Type B pancreatic cell (in vitro differentiated cells): ENCODE measurements at places on chromosomes 1 and 21.
A peak's percentile ranks its signal among the peaks of the same experiment; 100 is the strongest.

GRCh38 chr1:116389686-116390085 lies 16.6 kb downstream of the ATP1A1 start:
- DNase-seq, result no peak

DNA sequence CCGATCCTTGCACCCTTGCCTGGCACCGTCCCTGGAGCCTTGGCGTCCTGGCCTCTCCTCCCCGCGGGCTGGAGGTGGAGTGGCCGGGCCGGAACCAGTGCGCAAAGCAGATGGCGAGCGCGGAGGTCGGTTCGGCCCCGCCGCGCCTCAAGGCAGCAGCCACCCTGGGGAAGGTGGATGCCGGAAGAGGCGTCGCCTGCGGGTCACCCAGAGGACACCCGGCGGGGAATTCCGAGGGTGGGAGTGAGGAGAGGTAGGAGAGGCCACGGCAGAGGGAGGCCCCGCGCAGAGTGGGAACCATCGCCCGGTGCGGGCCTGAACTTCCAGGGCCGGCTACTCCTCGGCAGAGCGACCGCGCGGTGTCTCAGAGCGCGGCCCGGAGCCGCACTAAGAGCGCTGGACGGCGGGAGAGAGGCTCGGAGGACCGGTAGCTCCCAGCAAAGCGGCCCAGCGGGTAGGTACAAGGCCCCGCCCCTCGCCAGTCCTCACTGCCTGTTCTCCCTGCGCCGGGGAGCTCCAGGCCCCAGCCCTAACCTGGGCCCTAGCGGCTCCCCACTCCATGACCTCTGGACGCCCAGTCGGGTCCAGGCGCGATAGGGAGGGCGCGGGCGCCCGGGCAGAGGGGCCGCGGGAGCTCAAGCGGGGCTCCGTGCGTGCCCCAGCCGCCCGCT lies at the start of gene RNF207:
Gene RNF207 (plus strand): TSS at position 271 of the 671 bp plus-strand sequence. CDS start 417 bp downstream, outside the sequence.
- peak; percentile 85 for DNase-seq

- no peak for DNase-seq
Observed at GRCh38 chr21:38297194-38297631, 40.4 kb downstream of the KCNJ15 start.

DNA sequence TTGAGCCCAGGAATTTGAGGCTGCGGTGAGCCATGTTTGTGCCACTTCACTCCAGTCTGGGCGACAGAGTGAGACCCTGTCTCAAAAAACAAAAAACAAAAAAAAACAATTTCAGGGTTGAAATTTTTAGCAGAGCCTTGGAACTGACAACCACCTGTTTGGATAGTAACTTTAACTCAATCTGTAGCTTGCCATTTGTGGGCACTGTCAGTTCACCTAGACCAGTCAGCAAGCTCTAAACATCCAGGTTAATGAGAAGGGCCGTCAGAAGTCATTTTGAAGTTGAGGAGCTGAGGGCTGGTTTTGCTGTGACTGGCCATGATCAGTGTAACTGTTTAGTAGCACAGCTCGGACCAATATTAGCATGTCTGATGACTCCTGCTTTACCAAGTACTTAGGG lies 8.4 kb downstream of the TRAPPC10 start:
- no peak for DNase-seq

DNA sequence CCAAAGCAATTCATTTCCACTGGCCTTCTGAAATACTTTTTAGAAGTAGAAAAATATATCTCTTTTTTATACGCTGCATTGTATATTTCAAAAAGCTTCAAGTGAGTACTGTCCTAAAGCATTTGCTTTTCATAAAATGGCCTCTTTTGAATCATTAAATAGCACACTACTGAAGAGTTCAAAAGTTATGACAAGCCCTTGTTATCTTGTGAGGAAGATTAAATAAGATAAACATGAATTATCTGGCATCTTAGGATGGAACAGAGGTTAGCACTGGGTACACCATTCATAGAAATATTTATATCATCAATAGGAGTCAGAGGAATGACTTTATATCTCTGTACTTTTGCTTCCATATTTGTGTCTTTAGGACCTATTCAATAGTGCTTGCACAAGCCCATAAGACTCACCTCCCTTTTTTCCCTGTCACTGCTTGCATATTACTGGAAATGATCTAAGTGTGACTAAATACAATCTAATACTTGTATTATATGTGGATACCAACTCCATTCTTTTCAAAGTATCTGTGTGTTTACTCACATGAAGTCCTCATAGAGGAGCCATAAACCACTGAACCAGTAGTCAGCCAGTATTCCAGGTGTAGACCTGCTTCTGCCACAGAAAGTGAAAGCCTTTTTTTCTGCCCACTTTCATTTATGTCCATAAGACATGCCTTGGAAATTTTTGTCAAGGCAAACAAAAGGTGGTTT lies 274.2 kb upstream of the C1orf105 start:
- no peak for DNase-seq

GRCh38 chr1:115651391-115651790 lies 9.6 kb downstream of the VANGL1 start:
- DNase-seq, result no peak

GRCh38 chr1:9760824-9761223 lies 62.9 kb downstream of the CLSTN1 start:
- no peak for DNase-seq

DNA sequence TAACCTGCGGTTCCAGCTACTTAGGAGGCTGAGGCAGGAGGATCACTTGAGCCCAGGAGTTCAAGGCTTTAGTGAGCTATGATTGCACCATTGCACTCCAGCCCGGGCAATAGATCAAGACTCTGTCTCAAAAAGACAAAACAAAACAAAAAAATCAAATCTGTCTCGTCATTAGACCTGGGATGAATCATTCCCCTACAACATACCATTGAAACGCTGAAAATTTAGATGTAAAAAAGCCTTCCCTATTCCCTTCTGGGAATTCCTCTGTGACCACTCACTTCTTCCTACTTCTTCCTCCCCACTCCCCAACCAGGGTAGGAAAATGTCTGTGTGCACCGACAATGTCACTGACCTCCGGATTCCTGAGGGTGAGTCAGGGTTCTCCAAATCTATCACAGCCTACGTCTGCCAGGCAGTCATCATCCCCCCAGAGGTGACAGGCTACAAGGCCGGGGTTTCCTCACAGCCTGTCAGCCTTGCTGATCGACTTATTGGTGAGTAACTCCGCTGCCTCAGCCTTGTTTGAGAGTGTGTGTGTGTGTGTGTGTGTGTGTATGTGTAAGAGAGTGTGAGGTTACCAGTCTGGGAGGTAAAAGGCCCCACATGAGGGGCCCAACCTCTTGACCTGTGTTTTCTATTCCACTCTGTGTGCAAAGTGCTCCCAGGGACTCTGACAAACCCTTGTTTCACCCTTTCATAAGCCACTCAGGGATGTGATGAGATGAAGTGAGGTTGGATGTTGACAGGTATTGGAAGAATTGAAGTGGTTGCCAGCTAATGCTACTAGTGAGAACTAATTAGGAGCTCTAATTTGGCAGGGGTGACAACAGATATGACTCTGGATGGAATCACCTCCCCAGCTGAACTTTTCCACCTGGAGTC lies 16.3 kb upstream of the SARS1 start:
- DNase-seq, result no peak

- DNase-seq, result no peak
Observed at GRCh38 chr1:225760531-225760930, 17.1 kb upstream of the SRP9 start.

- no peak for DNase-seq
Observed at GRCh38 chr1:66237042-66237441, 296.9 kb upstream of the SGIP1 start.

DNA sequence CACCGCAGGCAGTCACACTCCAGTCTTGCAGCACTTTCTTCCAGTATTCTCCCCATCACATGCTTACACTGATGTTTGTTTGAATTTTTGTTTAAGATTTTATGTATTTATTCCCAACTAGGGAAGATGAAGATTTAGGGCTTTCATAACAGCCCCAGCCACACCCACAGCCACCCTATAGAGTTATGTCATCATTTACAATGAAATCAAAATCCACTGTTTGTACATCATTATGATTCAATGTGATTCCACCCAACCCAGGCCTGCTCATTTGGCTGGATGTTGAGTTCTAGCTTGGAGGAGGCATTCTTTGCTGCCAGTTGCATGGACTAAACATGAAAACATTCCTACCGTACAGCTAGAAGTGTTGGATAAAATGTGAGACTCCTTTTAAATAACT lies 35.8 kb downstream of the RIPK4 start:
- no peak for DNase-seq

DNA sequence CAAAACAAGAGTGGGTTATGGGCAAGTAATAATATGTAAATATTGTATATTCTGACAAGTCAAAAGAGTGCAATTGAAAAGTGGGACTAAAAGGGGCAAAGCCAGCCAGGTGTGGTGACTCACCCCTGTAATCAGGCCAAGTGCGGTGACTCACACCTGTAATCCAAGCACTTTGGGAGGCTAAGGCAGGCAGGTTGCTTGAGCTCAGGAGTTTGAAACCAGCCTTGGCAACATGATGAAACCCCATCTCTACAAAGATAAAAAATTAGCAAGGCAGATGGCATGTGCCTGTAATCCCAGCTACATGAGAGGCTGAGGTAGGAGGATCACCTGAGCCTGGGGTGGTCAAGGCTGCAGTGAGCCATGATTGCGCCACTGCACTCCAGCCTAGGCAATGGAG lies 304.0 kb downstream of the HHIPL2 start:
- no peak for DNase-seq

GRCh38 chr1:66434096-66434495 lies 99.9 kb upstream of the SGIP1 start:
- no peak for DNase-seq

GRCh38 chr1:171940368-171940767 lies 99.1 kb downstream of the DNM3 start:
- DNase-seq, result no peak

- DNase-seq, result no peak
Observed at GRCh38 chr1:53909946-53910345, 16.0 kb downstream of the DIO1 start.

GRCh38 chr1:10980841-10981727 lies 31.4 kb upstream of the TARDBP start:
- no peak for DNase-seq

- DNase-seq, result no peak
Observed at GRCh38 chr1:232123775-232124659, 497.4 kb downstream of the DISC1 start.

- peak; percentile 69 for DNase-seq
Observed at GRCh38 chr1:233327651-233328141, at the start of gene MAP3K21. Gene MAP3K21, plus strand, starts transcription at chr1:233327724. Its CDS starts 305 bp downstream, at chr1:233328029.

GRCh38 chr1:214983126-214983869 lies 99.2 kb upstream of the KCNK2 start:
- DNase-seq, result no peak

GRCh38 chr1:3467096-3468036 lies 12.9 kb downstream of the ARHGEF16 start:
- DNase-seq, result no peak

- no peak for DNase-seq
Observed at GRCh38 chr1:55446351-55446750, 231.2 kb upstream of the USP24 start.

GRCh38 chr1:81358151-81358550 lies 442.6 kb upstream of the ADGRL2 start:
- DNase-seq, result no peak

GRCh38 chr1:227999056-227999930 lies 7.5 kb upstream of the WNT3A start:
- peak; percentile 70 for DNase-seq
